EH (cell line): ENCODE measurements at places on chromosomes 6 and 20.
A peak's percentile ranks its signal among the peaks of the same experiment; 100 is the strongest.

GRCh38 chr6:70131528-70131927 is 171.4 kb downstream of the COL9A1 start:
- no peak for DNase-seq

DNA sequence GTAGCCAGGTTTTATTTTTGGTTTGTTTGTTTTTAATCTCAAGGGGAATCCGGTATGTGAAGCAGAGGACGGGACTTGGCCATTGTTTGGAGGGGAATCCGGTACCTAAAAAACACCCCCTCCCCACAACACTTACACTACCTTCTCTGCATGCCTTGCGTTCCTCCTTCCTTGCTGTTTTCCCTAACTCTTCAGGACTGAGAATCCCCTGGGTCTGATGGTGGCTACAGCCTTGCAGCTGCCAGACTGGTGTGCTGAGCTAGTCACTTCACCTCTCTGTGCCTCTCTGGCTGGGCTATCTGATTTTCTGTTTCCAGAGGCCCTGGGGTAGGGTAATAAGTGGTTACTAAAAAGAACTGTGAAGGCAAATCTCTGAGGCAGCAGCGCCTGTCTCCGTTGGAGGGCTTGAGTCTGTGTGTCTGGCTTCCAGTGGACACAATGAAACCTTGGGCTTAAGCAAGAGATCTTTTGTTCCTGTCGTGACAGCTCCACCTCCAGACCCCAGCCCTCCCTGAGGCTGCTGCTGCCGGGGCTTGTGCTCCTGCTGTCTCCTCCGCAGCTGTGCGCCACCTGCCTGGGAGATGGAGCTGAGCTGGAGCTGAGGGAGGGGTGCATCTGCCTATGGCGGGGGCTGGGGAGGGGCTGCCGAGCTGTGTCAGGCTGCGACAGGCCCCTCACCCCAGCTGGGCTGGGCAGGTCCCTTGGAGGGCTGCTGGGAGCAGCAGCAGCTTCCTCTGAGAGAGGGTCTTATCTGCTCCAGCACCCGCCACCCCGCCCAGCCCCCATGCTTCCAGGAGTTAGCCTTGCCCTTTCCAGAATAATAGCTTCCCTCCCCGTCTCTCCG is 65.8 kb upstream of the CCDC167 start:
- DNase-seq = no peak

DNA sequence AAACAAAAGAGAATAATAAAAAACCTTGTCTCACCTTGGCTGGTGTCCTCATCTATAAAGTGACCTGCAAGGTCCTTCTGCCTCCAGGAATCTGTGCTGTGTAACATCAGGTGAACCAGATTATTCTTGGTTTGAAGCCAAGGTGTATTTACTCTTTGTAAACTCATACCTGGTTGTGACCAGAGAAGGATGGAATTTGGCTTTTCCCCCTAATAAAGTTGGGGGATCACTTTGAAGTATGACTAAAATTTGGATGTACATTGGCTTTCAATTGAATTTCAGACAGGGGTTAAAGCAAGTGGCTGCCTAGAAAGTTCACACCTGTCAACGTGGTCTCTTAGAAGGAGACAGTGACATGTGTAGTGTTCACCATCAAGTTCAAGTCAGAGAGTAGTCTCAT is 100.1 kb downstream of the SCP2D1 start:
- DNase-seq = no peak

DNA sequence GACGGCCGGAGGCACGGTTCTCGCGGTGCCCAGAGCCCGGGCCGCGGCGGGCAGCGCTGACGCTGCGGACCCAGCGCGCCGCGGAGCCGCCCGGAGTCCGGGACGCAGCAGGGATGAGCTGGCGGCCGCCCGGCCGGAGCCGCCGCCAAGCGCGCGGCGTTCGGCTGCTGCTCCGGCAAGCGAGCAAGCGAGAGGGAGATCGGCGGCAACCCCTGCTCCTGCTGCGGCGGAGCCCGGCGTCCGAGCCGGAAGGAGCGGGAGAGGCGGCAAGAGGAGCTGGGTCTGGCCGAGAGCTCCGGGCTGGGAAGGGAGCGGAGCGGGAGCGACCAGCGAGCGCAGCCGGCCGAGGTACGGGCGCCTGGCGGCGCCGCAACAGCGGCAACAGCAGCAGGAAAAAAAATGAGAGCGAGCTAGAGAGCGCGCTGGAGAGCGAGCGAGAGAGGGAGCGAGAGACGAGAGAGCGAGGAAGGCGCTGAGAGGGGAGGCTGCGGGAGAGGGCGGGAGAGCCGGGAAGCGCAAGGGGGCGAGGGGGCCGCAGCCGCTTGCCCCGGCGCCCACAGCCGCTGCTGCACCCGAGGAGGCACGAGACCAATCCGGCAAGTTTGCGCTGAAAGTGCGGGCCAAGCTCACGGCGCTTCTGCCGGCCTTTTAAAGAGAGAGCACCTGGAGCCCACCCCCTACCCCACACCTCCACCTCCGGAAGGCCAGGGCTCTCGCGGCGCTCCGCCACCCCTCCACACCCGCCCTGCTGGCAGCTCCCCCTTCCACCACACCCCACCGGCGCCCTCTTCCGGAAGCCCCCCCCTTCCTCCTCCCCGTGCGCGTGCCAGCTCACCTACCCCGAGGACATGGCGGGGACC is 496 bp downstream of the GRM4 start:
- DNase-seq = peak; percentile 53

GRCh38 chr20:59777814-59778575 is 155.4 kb downstream of the SYCP2 start:
- DNase-seq = no peak

DNA sequence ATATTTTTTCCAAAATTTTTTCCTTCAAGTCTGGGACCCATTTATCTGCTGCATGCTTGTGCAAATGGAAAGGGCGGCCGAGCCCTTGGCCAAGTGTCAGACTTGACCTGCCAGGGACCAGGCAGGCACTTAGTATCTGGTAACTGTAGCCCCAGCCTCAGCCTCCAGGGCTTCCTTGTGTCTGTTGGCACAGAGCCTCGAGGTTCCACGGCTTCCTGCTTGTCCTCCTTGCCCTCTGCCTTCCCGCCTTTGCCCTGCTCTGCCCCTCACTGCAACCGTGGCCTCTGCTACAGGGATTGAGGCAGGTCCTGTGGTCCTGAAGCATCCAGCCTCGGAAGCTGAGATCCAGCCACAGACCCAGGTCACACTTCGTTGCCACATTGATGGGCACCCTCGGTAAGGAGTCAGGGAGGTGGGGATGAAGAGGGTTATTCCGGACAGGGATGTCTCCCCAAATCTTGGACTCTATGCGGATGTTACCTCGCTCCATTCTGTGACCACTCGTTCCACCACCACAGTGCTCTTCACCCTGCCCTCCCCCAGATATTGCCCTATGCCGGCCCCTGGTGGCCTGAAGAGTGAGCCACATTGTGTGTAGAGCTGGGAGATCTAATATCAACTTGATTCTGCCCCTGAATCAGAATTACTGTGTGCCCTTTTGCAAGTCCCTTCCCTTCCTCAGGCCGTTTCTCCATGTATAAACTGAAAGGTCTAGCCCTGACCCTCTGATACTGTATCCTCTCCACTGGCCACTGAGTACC is 41.5 kb upstream of the SRF start:
- DNase-seq = peak; percentile 71

DNA sequence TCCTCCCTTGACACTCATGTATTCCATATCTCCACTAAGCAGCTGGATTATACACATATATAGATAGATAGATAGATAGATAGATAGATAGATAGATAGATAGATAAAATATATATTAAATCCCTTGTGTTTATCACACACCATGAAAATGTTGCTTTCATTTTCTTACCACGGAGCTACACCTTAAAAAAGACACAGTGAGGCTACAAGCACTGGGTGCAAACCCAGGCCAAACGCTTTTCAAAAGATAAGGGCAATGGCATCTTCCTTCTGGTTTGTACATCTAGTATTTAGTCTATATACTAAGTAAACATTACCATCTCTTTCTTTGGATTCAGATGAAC is 377.1 kb downstream of the ESR1 start:
- no peak for DNase-seq

GRCh38 chr6:169723200-169723909 is 945 bp downstream of the PHF10 start:
- DNase-seq = peak; percentile 76

DNA sequence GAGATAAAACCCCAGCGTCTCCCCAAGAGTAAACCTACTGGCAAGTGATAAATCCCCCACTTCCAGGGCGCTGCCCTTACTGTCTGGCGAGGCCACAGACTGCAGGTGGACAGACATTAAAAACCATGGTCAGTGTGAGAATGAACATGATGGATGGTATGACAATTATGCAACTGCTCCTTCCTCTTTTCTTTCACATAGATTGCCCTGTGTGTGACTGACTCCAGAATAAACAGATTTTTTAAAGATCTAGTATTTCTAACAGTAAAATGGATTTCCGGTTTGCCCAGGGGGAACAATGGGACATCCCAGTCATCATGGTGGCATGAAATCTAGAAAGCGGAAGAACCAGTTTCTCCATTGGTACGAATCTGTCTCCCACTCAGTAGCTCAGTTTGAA is 153.7 kb downstream of the FOXC1 start:
- no peak for DNase-seq

DNA sequence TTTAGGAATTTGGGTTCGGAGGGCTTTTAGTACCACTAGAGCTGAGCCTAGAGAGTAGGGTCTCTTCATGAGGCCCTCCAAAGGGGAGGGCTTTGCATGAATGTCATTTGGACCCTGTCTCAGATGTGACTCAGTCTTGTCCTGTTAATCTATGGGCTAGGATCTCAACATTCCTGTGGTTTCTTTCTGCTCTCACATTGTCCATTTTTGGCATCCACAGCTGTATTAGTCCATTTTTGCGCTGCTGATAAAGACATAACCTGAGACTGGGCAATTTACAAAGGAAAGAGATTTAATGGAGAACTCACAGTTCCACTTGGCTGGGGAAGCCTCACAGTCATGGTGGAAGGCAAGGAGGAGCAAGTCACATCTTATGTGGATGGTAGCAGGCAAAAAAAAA is 61.0 kb downstream of the CRYBG1 start:
- peak; percentile 29 for DNase-seq

DNA sequence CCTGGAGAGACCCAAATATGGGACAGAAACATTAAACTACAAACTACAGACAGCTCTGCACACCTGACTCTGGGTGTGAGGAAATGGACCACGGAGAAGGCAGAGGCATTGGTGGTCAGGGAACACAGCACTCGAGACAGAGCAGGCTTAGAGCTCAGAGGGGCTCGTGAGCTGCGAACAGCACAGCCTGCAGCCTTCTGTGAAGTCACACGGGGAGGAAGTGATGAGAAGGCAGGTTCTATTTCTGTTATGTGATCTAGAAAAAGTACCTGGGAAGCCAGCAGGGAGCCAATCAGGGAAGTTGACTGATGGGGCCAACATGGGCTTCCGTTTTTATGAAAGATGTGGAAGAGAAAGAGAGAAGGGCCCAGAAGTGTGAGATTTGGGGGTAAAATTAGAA is 88.9 kb upstream of the SNAP25 start:
- no peak for DNase-seq

GRCh38 chr6:130611366-130611765 is 215.8 kb upstream of the SMLR1 start:
- no peak for DNase-seq

DNA sequence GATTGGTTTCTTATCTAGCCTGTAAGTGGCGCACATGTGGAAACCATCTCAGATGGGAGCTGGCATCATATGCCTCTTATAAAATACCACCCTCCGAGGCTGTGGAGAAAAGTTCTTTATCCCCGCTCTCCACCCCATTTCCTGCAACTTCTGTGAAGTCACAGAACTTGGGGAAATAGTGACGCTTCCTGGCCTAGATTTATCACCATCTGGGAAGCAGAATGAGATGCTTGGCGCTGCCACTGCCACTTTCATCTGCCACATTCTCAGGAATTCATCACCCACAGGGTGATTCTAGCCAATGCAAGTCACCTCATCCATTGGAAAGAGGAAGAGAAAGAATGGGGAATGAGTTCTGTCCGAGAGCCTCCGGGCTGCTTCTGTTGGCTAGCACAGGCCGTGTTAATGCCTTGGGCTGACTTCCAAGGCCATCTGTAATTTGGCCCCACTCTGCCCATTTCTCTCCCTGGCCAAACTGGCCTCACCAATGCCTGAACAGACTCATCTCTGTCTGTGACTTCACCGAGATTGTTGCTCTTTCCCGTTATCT is 148.8 kb upstream of the SOX4 start:
- no peak for DNase-seq

DNA sequence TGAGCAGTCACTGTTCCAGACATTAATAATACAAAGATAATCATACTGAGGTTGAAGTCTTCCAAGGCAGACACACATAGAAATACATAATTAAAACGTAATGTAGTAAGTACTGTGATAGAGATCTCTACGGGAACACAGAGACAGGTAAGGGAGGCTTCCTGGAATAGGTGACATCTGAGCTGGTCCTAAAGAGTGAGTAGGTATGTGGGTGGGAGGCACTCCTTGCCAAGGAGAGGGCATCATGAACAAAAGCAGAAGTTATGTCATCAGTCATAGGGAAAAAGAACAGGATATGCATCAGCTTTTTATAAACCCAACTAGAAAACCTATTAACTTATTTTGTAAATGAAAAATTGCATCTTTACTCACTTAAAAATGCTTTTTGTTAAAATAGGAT is 110.0 kb downstream of the MAP7 start:
- DNase-seq = no peak

DNA sequence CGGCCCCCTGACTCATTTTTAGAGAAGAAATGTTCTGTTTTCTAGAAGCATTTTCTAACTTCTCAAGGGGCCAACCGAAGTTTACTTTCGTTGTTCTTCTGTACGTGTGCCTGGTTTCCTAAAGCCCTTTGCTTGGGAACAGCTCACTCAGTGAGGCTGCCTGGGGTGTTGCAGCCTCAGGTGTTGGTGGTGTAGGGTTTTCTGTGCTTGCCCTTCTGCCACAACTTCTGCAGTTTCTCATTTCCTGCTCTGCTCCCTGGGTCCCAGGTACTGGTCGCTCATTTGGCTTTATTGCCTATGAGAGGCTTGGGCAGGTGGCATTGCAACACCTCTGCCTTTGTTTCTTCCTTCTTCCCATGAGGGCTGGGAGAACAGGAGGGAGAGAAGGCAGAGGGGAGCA is 278.3 kb downstream of the SOX4 start:
- no peak for DNase-seq

DNA sequence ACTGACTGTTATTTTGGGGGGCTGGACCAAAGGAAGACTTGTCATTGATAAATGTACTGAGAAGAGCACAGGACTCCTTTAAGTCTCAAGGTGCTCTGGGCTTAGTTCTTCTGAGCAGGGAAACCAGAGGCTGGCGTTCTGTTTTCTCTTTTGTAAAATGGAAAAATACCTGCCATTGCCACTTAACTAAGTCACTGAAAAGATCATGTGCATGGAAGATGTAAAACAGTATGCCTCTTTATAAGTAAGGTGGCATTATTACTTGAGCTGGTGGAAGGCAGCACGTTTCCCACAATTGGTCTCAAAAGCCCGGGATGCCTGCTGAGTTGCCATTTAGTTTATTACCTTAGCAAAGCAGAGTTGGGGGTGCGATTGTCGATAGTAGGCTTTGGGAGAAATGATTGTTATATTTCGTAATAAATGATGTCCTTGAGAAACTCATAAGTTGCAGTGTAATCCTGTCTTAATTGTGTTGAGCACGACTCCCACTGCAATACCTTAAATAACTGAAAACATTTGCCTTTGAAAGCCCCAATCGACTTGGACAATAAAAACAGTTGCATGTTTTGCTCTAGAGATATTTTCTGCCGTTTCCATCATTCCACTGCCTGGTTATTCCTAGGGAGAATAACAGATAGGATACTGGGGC is 3.6 kb downstream of the JARID2 start:
- peak; percentile 21 for DNase-seq

- peak; percentile 43 for DNase-seq
Measured at GRCh38 chr20:57440678-57441509, 49.7 kb downstream of the RBM38 start.
